ENCODE measurements at places on chromosomes 2 and 18.

DNA sequence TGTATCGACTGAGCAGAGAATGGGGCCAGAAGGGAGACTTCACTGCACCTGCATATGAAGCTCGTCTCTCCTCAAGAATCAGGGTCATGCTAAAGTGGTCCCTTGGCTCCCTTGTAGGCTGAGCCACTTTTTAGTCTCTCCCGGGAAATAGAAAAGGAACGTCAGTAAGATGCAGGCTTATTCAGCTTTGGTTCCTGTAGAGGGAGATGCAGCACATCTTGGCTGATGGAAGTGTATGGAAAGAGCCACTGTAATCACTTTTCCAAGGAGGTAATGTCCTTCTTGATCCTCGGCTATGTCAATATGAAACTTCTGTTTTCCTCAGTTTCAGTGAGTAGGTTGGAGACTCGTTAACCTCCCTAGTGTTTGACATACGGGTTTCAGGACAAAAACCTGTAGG lies 235.2 kb downstream of the GCA start:
- DNase-seq, result no peak

DNA sequence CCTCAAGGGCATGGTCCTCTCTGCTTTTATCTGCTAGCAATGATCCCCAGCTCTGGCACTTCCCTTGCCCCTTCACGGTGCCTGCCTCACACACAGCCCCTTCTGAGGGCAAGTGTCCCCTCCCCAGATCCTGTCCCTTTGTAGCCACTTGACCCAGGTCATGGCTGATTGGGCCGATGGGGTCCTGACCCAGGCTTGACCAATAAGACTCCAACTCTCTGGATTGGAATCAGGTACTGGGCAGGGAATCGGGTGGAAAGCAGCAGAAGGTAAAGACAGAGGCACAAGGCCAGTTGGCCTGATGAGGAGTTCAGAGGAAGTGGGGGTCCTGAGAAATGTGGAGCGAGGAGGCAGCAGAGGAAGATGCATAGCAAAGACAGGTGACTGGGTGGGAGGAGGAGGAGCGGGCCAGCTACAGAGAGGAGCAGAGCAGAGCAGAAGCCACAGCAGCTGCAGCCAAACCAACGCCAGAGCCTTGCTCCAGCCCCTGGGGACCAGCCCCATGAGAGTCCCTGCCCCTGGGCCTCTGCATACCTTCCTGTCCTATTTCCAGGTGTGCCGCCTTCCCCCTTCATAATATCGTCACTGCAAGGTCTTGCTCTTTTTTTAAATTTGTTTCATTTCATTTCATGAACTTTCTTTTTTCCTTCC lies 39.1 kb downstream of the CAPN13 start:
- no peak for DNase-seq

GRCh38 chr18:57959278-57959677 lies 84.7 kb upstream of the NEDD4L start:
- no peak for DNase-seq

DNA sequence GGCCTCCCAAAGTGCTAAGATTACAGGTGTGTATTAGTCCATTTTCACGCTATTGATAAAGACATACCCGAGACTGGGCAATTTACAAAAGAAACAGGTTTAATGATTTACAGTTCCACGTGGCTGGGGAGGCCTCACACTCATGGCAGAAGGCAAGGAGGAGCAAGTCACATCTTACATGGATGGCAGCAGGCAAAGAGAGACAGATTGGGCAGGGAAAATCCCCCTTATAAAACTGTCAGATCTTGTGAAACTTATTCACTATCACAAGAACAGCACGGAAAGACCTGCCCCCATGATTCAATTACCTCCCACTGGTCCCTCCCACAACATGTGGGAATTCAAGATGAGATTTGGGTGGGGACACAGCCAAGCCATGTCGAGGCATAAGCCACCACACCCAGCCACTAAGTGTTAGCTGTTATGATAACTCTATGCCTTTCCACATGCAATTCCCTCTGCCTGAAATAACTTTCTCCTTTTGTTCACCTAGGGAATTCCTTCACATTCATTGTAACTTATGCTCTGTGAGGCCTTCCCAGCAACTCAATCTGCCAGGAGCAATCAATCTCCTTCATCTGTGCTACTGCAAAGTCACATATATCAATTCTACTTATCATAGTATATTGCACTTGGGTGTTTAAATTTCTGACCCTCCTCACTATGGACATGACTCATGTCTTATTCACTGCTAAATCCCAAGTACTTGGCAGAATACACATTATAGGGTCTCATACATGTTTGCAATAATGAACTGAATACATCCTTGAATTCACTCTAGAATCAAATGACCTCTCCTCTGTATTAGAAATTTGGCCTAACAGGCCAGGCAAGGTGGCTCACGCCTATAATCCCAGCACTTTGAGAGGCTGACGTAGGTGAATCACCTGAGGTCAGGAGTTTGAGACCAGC lies 7.4 kb downstream of the MCEE start:
- DNase-seq, result no peak

All from stimulated activated CD8-positive, alpha-beta memory T cell treated with anti-CD3 and anti-CD28 coated beads, Interleukin-15, amount 100 ng/mL, for 24 hours (primary cell).